ENCODE measurements at places on chromosomes 6 and 20.

- no peak for DNase-seq
Observed at GRCh38 chr6:167746390-167746907, 80.3 kb upstream of the AFDN start.

GRCh38 chr6:113876695-113877094 is 19.6 kb downstream of the MARCKS start:
- no peak for DNase-seq

DNA sequence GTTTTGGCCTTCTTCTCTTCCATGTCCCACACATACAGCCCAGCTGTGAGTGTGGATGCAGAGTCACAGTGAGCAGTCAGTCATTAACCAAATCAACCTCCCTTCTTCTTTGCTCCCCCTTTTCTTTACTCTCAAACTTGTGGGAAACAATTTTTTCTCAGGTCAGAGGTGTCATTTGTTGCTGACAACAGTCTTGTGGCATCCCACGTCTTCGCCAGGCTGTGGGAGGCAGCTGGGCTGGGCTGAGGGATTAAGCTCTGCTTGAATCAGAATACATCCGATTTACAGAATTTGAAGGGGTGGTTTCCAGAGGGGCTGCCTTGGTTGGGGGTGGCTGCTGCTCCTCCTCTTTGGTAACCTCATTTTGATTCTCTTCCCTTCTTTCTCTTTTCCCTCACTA is 40.5 kb downstream of the SCGN start:
- no peak for DNase-seq

GRCh38 chr6:39731565-39731964 is 6.4 kb upstream of the KIF6 start:
- no peak for DNase-seq

DNA sequence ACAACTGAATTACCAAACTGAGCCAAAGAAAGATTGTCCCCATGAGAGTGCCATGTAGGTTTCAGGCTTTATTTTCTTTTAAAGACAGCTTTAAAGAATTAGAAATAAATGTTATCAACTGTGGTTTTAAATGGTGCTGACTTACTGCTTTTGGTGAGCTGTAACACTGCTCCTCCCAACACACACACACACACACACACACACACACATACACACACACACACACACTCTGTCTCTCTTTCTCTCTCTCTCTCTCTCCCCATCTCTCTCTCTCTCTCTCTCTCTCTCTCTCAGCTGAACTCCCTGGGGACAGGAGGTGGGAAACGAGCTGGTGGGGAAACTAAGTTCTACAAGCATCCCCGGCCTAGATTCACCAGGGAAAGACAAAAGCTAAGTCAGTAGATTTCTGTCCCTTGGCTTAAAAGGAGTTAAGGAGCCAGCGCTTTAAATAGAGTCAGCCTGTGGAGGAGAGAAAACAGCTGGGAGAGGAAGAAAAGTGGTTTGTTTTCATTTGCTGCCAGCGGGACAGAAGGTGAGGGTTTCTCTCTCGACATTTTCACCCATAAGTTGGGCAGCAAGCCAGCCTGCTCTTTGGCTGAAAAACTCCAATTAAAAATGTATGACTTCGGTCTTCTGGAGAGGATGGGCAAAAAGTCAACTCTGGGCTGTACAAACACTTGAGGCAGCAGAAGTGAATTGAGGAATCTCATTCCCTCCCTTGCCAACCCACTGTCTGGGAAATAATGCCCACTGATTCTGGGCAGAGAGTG is 27.4 kb downstream of the CBLN4 start:
- DNase-seq = no peak

DNA sequence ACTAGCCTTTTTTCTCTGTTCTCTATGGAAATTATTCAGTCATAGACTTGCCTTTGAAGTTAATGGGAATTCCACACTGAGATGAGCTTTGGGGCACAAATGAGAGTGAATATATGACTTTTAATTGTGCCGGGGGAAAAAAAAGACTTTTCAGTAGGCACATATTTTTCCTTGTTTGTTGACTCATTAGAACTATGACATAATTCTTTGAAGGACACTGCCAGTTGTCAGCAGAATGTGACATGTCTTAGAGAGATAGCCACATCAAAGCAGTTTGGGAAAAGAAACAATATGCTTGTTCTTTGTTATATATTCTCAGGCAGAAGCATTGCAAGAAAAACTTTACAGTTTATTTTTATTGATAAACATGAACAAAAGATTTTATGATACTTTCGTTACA is 138.3 kb downstream of the COL9A1 start:
- DNase-seq = no peak

DNA sequence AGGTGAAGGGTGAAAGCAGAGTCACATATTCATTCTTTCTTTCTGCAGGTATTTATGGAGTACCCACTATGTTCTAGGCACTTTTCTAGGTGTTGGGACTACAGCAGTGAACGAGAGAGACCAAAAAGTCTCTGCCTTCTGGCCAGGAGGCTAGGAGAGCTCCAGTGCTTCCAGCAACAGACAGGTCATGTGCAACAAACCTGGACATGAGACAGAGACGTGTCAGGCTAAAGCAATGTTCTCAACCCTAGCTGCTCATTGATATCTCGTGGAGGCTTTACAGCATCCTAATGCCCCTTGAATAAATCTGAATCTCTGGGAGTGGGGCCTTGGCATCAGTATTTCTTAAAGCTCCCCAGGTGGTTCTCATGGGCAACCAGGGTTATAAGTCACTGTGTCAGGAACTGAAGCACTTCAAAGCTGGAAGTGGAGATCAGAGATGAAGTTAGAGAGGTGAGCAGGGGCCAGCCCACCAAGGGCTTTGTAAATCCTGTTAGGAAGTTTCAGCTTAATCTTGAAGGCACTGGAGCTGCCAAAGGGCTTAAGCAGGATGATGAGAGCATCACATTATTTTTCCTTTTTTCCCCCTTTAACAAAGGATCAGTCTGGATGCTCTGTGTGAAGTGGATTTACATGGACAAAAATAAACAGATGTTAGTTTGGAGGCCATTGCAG is 13.0 kb upstream of the TBCC start:
- no peak for DNase-seq
